ENCODE measurements at places on chromosomes 5 and 9.
A peak's percentile ranks its signal among the peaks of the same experiment; 100 is the strongest.

DNA sequence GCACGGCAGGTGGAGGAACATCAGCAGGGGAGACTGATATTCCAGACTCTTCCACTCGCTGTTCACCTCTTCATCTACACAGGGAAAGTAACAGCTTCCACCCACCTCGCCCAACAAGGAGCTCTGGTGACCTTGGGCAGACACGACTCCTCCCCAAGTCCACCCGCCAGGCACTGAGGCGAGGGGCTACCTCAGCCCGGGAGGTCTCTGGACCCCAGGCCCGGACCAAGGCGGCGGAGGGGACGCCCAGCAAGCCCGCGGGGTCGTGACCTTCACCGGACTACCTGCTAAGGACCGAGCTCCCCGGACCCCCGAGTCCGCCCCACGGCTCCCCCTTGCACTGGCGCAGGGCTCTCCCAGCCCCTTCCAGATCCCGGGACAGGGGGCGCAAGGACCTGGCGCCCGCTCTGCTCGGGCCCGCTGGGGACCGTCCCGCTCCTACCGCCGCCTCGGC, 70.2 kb upstream of the LPCAT1 start:
- peaks cover 10% of the 10 kb centered on the region for H3K27me3 ChIP-seq
- no peaks in the 10 kb centered on the region for H3K4me1 ChIP-seq
- no peak overlapping the region for H3K27ac ChIP-seq
- no peak overlapping the region for H3K4me3 ChIP-seq
- no peak for DNase-seq
- no peaks in the 10 kb centered on the region for H3K36me3 ChIP-seq

- H3K36me3 ChIP-seq, result no peaks in the 10 kb centered on the region
- H3K27ac ChIP-seq, result peak overlapping the region; percentile 51
- peaks cover 18% of the 10 kb centered on the region for H3K4me1 ChIP-seq
- peak; percentile 65 for DNase-seq
These were observed 61.8 kb upstream of the TBC1D2 start for GRCh38 chr9:98317134-98317857.

DNA sequence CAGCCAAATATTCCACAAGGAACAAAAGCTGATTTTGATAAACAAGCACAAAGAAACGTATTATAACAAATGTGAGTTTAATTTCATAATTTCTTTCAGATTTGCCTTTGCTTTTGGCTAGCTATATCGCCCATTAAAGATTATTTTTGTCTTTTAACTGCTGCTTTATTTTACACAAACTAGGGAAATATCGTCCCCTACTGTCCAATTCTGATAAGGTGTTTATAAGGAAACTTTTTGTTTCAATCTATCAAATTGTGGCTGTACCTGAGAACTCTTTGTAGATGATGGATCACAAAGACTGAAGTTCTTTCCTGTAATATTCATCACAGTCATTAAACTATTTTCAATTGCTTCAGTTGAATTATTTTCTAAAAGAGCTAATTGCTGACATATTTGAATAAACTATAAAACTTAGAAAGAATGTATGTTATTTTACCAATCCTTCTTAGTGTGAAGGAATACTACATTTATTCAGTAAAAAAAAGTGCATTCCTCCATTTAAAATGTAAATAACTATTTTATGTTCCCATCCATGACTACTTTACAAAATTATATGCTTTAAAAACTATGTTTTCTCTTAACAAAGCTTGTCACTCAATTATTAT, 431.3 kb upstream of the ITGA1 start:
- no peaks in the 10 kb centered on the region for H3K36me3 ChIP-seq
- H3K4me1 ChIP-seq, result no peaks in the 10 kb centered on the region
- no peak for DNase-seq
- H3K4me3 ChIP-seq, result no peak overlapping the region
- no peaks in the 10 kb centered on the region for H3K27me3 ChIP-seq

GRCh38 chr9:127121628-127122175, 733 bp downstream of the ANGPTL2 start:
- H3K27me3 ChIP-seq, result peaks cover 3% of the 10 kb centered on the region
- DNase-seq, result peak; percentile 19
- H3K27ac ChIP-seq, result peak overlapping the region; percentile 24
- H3K4me3 ChIP-seq, result peak overlapping the region; percentile 57
- peaks cover 18% of the 10 kb centered on the region for H3K4me1 ChIP-seq
- no peaks in the 10 kb centered on the region for H3K36me3 ChIP-seq

- no peak overlapping the region for H3K27ac ChIP-seq
- H3K27me3 ChIP-seq, result no peaks in the 10 kb centered on the region
- H3K36me3 ChIP-seq, result no peaks in the 10 kb centered on the region
These were observed 71.2 kb downstream of the GHR start for GRCh38 chr5:42494414-42494813.

GRCh38 chr5:127229185-127229889, 61.3 kb upstream of the MEGF10 start:
- no peaks in the 10 kb centered on the region for H3K27me3 ChIP-seq
- H3K36me3 ChIP-seq, result no peaks in the 10 kb centered on the region
- DNase-seq, result no peak
- H3K27ac ChIP-seq, result no peak overlapping the region
- H3K4me1 ChIP-seq, result peaks cover 9% of the 10 kb centered on the region

DNA sequence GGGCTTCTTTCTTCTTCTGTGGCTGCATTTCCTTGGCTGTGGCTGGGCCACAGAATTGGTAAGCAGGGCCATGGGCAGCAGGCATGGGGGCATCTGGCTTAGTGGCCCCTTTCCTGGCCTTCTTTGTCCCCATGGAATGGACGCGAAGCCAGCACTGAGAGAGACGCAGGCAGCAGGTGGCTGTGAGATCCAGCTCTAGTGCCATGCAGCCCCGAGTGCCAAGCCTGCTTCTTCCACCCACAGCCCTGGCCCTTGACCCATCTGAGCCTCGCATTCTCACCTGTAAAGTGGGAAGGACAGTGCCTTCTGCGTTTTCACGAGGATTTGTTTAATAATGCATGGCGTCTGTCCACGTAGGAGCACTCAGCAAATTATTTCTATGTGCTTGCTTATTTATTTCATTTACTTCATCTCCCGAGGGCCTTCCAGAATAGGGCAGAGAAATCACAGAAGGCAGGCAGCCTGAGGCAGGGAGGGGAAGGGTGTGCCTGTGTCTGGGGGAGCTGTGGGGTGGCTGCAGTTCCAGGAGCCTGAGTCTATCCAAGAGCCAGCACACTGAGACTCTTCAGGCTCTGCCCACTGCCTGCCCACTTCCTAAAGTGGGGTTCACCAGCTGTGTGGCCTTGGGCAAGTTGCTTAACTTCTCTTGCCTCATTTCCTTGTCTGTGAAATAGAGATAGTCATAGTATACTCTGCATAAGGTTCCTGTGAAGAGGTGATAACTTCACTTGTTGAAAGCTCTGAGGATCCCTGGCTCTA, 55.2 kb downstream of the NTNG2 start:
- DNase-seq, result no peak
- H3K4me3 ChIP-seq, result no peak overlapping the region
- H3K27me3 ChIP-seq, result peaks cover 15% of the 10 kb centered on the region
- H3K36me3 ChIP-seq, result no peaks in the 10 kb centered on the region
- no peak overlapping the region for H3K27ac ChIP-seq

GRCh38 chr9:136010176-136010575, 49.0 kb upstream of the UBAC1 start:
- no peaks in the 10 kb centered on the region for H3K27me3 ChIP-seq
- no peak overlapping the region for H3K27ac ChIP-seq
- peaks cover 23% of the 10 kb centered on the region for H3K4me1 ChIP-seq
- DNase-seq, result no peak

All from astrocyte (in vitro differentiated cells and primary cell).